Fibroblast of gingiva (primary cell): ENCODE measurements at places on chromosomes 16 and 17.

DNA sequence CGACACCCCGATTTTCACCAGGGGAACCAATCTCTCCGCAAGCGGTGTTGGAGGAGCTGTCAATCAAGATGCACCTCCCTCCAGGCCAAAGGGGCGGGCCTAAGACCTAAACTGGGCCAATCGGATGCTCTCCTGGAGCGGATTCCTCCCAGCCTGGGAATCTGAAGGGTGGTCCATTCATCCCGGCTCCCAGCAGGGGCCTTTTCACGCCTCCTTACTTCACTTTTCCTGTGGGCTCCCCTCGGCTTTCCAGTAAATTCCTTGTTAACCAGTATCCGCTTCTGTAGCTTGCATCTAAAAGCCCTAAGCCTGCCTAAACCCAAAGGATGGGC is 17.1 kb downstream of the C16orf74 start:
- no peak for DNase-seq

GRCh38 chr17:38588788-38589174 is 17.0 kb downstream of the SRCIN1 start:
- DNase-seq, result no peak

DNA sequence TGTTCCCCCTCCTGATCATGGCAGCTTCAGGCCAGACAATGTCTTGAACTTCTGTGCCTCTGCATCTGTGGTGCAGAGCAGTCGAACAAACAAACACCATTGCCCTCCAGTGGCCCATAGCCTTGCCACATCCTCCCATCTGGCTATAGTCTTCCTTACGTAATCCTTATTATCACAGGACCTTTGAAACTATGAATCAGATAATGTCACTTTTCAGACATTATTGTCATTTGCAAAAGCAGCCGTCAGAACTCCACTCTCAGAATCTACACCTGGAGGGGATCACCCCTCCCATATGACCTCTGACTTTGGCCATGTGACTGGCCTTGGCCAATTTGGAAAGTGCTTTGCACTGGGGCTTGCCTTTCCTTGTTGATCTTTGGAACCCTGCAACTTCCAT is 387.3 kb downstream of the MAF start:
- DNase-seq, result no peak

DNA sequence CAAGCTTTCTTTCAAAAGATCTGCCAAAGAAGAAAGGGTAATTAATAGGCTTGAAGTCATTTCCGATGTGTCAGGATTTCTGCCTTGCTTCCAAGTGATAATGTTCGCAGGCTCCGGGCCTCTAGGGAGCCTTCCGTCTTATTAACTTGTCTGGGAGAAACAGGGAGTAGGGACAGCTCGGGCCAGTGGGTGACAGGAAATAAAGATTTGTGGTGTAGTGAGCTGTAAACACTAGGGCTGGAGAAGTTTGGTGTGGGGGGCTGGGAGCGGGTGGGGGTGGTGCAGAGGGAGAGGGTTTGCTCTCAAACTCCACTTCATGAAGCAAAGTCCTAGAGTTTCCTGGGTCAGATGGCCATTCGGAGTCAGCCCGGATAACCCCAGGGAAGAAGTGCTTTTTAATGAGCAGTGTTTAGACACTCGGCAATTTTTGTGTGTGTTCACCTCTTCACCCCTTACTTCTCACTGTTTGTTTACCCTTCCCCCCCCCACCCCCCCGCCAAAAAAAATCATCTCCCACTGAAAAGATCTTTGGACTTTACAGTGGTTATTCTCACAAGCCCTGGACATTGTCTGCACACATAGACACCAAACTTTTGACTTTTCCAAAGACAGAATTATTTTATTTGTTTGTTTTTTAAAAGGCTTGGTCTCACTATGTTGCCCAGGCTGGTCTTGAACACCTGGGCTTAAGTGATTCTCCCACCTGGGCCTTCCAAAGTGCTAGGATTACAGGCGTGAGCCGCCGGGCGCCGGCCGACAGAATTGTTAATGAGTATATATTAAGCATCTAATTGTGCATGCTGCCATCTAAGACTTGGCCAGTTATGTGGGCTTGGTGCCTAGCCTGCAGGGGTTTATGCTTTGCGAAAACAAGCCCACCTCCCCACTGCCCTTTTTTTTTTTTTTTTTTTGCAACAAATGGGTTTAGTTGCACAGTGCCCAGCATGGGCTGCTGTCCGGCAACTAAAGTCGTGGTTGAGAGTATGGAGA is 196.4 kb downstream of the CCDC182 start:
- DNase-seq, result no peak

- peak; percentile 26 for DNase-seq
These were observed 44.7 kb upstream of the LGALS9 start for GRCh38 chr17:27586203-27586721.

DNA sequence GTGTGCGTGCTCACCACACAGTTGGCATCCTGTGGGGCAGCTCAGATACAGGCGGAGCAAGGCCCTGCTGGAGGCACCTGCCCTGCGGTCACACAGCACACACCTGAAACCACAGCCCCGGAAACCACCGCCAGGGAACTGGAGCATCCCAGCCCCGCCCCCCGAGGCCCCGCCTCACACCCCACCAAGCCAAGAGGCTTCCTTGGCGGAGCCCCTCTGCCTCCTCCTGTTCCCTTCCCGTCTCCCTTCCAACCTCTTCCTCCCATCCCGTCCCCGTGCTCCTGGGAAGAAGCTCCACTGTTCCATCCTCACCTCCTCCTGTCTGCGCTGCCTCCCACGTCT is 205.5 kb downstream of the NTN1 start:
- DNase-seq, result no peak

GRCh38 chr16:77986011-77986740 is 36.2 kb upstream of the CLEC3A start:
- no peak for DNase-seq

- no peak for DNase-seq
These were observed 877 bp upstream of the KREMEN2 start for GRCh38 chr16:2963074-2963722.

GRCh38 chr17:51154176-51154575 is 817 bp downstream of the NME1 start:
- DNase-seq, result no peak

DNA sequence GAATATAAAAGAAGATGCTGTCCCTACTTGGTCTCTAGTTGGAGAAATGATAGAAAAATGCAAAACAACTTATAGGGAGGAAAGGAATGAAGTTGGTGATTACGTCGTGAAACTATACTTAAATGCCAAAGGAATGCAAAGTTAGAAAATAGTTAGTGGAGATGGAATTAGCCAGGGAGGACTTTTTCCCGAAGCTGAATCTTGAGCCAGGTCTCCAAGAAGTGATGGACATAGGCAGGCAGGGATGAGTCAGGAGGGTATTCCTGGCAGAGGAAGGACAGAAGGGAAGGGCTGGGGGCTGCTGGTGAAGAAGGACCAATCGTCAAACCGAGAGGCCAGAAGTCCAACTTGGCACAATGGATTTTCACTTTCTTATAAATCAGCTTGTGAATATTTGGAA is 1.8 kb downstream of the SNTB2 start:
- no peak for DNase-seq

DNA sequence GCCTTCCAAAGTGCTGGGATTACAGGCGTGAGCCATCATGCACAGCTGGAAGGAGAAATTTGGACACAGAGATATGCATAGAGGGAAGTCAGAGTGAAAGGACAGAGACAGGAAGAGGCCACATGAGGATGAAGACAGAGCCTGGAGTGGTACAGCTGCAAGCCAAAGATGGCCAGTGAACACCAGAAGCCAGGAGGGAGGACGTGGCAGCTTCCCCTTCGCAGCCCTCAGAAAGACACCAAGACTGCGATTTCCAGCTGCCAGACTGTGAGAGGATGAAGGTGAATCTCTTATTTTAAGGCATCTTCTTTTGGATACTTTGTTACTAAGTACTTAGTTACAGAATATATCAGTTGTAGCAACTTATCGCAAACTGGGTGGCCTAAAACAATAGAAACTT is 60.5 kb upstream of the PLCG2 start:
- DNase-seq, result no peak

GRCh38 chr16:54070789-54071343 is 215.7 kb downstream of the IRX3 start:
- DNase-seq, result no peak

- no peak for DNase-seq
These were observed 107.6 kb downstream of the SPACA3 start for GRCh38 chr17:33099252-33099651.

DNA sequence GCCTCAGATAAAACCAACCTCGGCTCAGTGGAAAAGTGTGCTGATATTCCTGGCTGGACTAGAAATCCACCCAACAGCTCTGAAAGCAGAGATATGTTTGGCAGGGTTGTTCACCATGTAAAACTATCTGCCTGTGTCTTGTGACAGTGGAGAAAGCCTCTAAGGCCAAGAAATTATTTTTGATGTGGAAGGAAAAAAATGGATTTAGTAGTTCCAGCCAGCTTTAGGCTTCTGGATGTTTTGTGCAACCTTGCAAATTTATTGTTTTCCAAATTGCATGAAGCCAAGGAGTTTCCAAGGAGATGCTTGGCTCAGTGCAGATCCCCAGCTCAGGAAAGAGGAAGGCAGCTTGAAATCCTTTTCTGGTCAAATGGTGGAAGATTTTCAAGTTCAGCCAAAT is 31.6 kb downstream of the TEKT5 start:
- DNase-seq, result peak; percentile 9

- peak; percentile 36 for DNase-seq
These were observed 690 bp downstream of the NDE1 start for GRCh38 chr16:15650698-15651171.
